ENCODE measurements at places on chromosomes 7 and 10.

- no peak for DNase-seq
Measured at GRCh38 chr7:131959106-131959812, 402.8 kb upstream of the PODXL start.

GRCh38 chr10:28790146-28790545 is 112.8 kb downstream of the BAMBI start:
- DNase-seq, result no peak

GRCh38 chr7:67653856-67654454 is 657.3 kb downstream of the TYW1 start:
- DNase-seq, result no peak

- DNase-seq, result no peak
Measured at GRCh38 chr10:99730026-99730425, 1.9 kb downstream of the COX15 start.

DNA sequence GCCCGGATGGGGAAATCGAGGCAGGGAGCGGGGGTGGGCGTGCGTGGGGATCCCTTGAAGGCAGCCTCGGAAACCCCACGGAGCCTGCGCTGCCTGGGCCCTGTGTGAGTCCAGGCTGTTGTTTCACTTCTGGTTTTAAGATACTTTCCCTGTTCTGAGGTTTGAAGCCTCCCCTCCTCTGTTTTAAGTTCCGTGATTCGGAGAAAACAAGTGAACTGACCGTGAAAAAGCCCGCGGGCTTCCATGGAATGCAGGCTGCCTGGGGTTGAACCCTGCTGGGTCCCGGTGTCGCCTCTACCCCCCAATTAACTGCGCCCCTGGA is 401 bp downstream of the LRRC27 start:
- no peak for DNase-seq

- DNase-seq, result no peak
Measured at GRCh38 chr7:128934361-128935341, 3.1 kb upstream of the IRF5 start.

GRCh38 chr7:46165276-46165675 is 244.2 kb upstream of the IGFBP3 start:
- no peak for DNase-seq

DNA sequence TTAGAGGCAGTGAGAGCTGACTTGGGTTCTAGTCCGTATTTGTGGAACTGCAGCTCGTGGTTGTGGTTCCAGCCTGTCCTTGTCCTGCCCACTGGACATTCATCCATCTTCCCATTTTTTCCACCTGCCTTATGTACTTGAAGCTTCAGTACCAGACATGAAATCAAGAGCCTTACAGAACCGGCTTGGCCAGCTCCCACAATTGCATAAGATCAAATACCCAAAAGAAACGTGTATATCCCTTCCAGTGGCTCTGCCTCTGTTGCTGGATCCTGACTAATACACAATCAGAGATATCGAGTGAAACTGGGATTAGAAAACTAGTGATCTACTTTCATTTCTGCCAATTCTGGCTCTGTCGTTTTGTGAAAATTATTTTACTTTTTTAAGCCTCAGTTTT is 23.8 kb upstream of the LIPA start:
- no peak for DNase-seq

- no peak for DNase-seq
Measured at GRCh38 chr7:39075210-39075609, 97.5 kb downstream of the POU6F2 start.

DNA sequence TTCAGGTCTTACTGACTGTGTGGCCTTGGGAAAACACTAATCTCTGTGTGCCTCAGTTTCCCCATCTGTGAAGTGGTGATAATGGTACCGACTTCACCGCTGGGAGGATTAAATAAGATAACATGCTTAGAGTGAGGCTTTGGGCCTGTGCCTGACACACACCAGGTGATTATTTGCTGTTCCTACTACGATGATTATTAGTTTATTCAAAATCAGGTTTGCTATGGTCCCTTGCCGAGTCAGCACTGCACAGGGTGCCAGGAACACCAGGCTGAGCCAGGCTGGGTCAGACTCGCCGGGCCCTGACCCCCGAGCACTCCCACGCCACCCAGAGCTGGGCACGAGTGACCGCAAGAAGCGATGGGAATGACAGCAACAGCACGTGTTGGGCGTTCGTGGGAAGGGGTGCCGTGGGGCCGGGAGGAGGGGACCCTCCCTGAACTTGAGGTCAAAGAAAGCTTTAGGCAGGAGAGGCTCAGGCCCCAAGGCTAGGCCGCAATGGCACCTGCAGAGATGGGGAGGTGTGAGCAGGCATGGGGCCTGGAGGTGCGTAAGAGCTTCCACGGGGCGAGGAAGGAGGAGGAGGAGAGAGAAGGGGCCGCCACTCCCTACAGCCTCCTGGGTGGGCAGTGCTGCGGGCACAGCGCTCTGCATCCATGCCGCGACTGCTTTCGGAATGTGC is 325.4 kb downstream of the DNAJB6 start:
- DNase-seq, result no peak

DNA sequence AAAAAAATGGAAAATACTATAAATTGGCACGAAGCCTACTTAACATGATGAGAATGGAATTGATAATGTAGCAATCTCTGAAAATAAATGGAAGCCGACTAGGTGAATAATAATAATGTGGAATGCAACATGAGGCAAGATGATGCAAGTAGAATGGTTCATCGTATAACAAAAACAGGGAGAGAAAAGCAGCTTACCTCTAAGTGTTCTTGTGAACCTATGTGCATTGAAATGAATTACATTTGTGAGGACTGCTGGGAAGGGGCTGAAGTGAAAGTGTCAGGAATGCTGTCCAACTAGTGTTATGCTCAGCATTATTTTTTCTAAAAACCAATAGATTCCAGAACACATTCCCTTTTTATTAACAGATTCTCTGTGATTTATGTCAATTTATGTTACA is 440.6 kb upstream of the LRRN3 start:
- DNase-seq, result no peak

DNA sequence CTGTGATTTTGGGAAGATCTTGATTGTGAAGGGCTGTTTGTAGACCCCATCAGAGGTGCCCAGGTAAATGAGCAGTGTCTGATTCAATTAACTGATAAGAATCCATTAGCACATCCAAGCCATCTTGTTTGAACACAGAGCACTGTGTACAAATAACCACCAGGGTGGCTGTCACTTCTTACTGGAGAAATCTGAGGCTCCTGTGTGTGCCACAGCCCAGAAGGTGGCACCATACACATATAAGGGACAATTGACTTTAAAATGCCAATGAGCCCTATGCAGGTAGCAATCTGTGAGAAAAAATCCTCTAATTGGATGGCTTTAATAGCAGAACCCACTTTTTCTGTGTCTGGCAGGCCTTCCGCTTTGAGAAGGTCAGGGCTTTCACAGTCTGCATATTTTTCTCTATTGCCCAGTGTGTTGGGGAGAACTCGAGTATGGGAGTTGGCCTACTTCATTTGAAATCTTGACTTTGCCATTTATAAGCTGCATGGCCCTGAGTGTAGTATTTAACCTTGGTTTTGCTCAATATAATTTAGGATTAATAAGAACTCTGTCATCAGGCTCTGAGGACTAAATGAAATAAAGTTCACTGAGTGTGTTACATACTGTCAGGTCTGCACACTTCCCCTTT is 517.4 kb downstream of the CCSER2 start:
- DNase-seq, result peak; percentile 35

GRCh38 chr7:101243646-101244374 is 1.1 kb downstream of the FIS1 start:
- DNase-seq, result no peak

DNA sequence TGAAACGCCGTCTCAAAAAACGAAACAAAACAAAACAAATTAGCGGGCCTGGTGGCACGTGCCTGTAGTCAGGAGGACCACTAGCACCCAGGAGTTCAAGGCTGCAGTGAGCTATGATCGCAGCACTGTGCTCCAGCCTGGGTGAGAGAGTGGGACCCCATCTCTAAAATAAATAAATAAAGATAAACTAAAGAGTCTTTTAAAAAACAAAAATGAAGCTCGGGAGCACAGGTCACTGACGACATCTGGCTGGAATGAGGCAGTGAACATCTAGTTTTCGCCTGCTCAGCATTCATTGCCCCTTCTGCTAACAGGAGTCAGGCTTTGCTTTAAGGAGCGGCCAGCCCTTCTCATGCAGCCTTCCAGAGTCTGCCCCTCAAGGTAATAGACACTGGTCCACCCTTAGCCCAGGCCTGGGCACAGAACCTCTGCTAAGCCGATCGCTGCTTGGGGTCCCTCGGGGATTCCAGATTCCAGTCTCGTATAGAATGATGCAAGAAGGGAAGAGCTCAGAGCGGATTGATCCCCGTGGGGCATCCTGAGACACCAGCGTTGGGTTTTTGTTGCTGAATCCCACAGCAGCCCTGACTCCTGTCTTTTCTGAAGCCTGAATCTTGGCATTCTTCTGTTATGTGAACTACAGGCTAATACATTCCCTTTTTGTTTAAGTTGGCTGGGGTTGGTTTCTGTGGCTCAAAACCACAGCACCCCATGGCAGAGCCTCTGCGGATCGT is 14.2 kb upstream of the FOXK1 start:
- DNase-seq, result no peak

DNA sequence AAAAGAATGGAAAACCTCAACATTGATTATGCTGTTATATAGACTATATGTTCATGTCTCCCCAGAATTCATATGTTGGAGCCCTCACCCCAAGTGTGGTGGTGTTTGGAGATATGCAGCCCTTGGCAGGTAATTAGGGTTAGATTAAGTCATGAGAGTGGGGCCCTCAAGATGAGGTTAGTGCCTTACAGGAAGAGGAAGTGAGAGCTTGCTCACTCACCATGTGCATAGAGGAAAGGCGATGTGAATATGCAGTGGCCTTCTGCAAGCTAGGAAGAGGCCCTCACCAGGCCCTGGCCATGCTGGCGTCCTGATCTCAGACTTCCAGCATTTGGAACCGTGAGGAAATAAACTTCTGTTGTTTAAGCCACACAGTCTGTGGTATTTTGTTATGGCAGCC is 14.8 kb downstream of the ZNF33A start:
- no peak for DNase-seq

DNA sequence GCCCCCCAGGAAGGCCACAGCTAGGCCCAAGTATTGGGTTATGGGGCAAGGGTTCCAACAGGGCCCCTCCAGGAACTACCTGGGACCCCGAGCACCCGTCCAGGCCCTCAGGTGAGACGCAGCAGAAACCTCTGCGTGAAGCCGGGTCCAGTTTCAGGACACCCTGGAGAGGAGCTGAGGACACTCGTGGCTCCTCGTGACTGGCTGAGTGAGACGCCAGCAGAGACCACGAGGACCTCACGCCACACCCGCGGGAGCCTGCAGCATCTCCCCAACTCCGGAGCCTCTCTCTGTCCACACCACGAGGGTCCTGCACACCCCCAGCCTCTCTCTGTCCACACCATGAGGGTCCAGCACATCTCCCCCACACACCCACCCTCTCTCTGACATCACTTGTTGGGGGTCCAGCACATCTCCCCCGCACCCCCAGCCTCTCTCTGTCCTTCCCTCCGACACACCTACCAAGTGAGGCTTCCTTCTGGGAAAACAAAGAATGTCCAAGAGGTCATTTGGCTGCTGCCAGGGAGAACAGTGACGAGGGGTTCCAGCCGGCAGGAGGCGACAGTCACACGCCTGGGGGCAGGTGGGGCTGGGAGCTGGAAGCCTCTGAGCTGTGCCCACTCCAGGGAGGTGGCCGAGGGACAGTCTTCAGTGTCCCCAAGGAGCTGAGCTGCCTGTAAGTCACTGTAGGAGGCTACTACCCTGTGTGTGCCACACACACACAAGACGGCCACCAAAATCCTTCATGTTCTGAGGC is 46.1 kb upstream of the PPP2R2D start:
- no peak for DNase-seq

GRCh38 chr10:9615189-9615588 is 1402.5 kb upstream of the CELF2 start:
- no peak for DNase-seq

GRCh38 chr10:81013771-81014170 is 476.1 kb downstream of the SH2D4B start:
- no peak for DNase-seq

DNA sequence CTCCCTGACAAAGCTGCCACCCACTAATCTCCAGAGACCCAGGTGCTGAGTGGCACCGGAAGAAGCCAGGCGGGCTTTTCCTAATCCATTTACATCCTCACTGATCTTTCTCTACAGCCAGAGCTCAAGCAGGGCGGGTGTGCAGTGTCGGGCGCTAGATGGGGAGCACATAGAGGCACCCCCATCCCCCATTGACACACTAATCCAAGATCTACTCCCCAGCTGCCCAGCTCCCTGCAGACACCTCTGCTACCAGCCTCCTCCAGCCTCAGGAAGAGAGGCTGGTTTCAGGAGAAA is 22.2 kb downstream of the FRMPD2 start:
- DNase-seq, result no peak

DNA sequence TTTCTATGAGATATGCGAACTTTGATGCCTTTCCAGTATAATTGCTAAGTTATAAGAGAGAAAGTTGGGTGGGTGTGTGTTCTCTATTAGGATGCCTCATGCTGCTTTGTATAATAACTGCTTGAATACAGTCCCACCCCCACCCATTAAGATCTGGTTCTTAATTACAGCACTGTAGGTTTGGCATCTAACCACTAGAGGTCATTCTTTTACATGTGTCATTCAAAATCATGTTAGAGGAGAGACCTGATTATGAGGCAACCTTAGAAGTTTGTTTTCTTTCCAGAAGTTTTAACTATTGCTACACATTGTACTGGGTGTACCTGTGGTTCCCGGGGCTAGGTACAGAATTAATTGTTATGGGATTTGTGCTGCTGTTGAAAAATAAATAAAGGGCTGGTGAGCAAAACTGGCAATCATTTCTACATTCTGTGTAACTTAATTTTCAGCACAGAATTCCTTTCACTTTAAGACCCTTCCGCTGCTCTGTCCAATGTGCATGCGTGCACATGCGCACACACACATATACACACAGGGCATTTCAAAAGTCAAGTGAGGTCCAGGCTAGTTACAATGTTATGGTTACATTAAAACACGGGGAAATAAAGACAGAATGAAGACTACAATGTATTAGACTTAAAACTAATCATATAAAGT is 1156.3 kb downstream of the SORCS3 start:
- peak; percentile 8 for DNase-seq

DNA sequence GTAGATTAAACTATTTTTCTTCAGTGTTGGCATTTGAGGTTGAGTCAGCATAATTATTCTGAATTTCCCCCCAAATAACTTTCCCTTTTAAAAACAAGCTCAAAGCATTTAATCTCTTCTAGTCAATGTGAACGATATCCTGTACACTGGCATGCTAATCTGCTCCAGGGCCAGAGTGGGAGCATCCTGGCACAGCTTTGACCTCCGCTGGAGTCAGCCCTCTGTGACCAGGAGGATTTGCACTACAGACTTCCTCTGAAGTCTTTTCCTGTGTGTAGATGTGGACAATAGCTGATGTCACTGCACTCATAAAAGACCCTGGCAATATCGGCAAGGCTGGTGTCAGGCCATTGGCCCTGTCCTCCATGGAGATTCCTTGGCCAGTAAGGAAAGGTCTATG is 340.2 kb downstream of the CDC14C start:
- DNase-seq, result no peak

- no peak for DNase-seq
Measured at GRCh38 chr7:22252016-22252415, 104.9 kb downstream of the RAPGEF5 start.

All from HepG2 (cell line).